CD4-positive, alpha-beta T cell (primary cell): ENCODE measurements at places on chromosomes 3 and 15.

GRCh38 chr15:69013726-69014406 is 629 bp upstream of the NOX5 start:
- no peak for DNase-seq

DNA sequence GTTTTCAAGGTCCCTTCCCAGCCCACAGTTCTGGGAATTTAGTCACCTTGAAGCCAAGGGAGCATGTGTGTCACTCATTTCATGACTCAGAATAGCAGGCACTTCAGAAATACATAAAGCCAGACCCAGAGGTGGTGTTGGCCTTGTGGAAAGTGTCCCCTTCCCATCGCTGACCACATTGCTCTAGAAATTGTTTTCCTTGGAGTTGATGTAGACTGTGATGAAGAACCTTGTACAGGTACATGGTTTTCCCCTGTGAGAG is 158.8 kb downstream of the SLCO3A1 start:
- DNase-seq, result no peak

DNA sequence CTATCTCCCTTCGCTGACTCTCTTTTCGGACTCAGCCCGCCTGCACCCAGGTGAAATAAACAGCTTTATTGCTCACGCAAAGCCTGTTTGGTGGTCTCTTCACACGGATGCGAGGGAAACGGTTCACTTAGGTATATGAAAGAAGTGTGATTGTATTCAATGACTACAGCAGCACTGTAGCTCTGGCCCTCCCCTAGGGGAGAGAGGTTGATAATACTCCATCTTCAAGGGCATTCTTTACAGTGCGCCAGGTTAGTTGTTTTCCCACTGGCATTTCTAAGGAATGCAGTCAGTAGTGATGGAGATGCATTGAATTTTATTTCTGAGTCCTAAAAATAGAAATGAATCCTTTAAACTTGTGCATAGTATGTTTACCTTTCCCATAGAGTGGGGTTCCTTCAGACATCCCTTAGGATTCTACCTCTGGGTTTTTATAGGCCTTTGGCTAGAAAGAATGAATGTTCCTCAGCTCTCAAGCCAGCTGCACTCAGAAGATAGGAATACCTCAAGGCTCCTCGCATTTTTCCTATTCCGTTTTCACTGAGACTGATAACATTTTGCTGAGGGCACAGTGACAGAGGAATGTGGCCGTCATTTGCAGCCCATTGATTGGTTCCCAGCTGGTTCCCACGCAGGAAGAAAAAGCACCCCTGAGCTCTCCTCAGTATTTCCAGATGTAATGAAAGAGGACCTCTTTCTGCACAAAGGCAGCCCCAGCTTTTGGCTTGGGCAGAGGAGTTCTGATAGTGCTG is 131.8 kb upstream of the C2CD4B start:
- DNase-seq, result no peak

DNA sequence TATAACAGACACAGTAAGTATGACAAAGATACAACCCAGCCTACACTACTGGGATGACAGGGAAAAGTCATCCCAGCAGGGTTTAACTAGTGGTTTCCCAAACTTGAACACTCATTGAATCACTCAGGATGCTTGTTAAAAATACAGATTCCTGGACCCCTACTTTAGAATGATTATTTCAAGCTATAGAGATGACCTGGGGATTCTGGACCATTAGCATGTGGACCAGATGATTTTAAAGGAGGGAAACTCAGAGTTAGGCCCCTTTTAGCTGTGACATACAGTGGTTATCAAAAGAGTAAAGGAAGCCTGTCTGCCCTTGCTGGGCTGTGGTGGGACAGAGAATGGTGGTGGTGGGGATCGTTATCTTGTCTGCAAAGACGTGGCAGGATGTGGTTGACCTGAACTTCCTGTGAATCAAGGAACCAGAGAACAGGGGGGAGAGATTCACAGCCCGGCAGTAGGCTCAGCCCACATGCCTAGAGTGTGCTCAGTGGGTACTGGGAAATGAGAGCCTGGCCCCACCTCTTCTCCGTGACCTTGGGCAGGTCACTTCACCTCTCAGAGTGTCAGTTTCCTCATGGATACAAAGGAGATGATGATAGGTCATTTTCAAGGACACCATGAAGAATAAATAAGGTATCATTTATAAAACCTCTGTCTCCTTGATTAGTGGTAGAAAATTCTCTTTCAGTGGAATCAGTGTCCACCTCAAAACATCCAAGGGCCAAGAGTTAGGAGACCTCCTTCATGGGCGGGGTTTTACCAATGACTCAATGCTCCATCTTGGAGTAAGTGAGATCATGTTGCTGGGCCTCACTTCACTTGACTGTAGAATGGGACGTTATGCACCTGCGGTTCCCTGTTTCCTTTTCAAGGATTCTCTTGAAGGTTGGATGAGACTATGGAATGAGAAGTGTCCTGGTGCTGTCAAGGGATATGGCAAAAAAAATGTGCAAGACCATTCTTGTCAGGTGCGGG is 306.5 kb downstream of the RPLP1 start:
- peak; percentile 96 for DNase-seq

GRCh38 chr3:167876620-167877281 is 141.2 kb downstream of the SERPINI1 start:
- no peak for DNase-seq

DNA sequence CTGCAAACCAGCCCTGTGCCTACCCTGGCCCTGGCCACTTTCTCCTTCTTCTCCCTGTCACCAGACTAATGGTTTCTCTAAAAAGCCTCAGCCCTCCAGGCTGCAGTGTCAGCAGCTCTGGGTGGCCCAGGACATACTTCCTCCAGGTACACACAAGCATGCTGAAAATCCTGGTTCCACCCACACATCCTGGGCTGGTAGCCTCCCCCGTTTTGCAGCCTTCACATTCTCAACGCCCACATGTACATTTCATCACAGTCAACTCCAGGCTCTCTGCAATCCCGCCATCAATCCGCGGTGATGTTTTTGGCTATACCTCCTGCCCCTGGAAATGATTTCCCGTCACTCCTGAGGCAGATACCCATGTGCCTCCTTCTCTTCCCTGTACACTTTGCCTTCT is 59.4 kb downstream of the MAGEF1 start:
- DNase-seq, result no peak

DNA sequence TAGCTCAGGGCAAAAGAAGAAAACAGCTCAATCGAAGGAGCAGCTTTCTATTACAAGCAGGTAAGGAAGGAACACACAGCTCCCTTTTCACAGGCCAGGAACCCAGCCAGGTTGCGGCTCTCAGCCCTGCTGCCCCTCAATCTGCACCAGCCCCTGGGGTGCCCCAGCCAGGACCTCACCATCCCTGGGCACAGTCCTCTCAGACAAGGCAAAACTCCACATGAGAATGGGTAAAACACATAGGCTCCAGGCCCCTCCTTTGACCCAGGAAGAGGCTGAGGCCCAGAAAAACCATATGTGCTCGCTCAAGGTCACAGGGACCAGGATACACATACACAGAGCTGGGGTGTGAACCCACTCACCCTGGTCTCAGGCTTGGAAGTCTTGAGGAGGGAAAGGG is 178.7 kb upstream of the TLE3 start:
- no peak for DNase-seq
